CD4-positive, alpha-beta T cell (primary cell): ENCODE measurements at places on chromosomes 1 and 21.
A peak's percentile ranks its signal among the peaks of the same experiment; 100 is the strongest.

DNA sequence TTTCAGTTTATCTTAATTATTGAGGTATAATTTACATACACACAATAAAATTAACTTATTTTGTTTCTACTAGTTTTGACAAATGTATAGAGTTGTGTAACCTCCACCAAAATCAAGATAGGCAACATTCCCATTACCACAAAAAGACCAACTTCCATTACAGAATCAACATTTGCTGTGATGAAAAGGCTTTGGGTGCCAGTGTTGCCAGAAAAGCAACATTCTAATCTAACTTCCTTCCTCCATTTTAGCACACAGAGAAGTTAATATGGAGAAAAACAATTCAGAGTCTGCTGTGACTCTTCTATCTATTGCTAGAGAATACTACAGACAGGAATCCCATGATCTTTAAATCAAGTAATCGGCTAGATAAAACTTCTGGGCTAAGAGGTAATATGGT, 245.3 kb downstream of the RERE start:
- DNase-seq, result no peak

DNA sequence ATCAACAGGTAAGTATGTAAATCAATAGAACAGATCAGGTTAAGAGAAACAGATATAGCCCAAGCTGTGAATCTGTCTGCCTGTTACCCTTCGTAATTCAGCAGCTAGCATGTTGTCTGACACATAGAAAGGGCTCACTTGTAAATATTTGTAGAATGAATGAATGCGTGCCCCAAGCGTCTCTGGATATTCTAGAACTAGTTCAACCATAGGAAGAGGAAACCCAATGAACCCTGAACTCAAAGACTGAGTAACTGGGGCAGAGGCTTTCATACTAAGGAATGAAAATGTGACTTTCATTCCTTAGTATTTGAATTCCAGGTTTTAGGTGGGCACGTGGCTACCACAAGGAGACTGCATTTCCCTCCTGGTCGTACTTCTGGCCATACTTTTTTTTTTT, 60.1 kb upstream of the SMYD2 start:
- no peak for DNase-seq

- no peak for DNase-seq
Measured at GRCh38 chr21:33762803-33763581, 120.7 kb downstream of the ITSN1 start.

DNA sequence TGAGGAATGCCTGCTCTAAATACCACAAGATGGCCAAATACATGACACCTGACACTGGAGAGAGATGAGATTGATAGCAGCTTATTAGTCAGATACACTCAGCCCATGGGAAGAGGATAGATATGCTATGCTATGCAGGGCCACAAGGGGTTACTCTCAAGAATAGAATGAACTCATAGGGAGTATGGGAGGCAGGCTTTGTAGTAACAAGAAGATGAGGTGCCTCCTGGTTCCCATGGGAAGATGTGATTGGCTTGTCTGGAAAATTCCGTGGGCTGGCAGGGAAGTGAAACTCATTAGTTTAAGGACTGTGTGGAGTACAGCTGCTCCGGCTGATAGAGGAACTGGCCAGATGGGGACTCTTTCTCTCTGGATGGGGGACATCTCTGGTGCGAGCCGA, 16.5 kb downstream of the CCDC30 start:
- no peak for DNase-seq

- DNase-seq, result no peak
Measured at GRCh38 chr1:210394281-210394821, 65.6 kb downstream of the HHAT start.

DNA sequence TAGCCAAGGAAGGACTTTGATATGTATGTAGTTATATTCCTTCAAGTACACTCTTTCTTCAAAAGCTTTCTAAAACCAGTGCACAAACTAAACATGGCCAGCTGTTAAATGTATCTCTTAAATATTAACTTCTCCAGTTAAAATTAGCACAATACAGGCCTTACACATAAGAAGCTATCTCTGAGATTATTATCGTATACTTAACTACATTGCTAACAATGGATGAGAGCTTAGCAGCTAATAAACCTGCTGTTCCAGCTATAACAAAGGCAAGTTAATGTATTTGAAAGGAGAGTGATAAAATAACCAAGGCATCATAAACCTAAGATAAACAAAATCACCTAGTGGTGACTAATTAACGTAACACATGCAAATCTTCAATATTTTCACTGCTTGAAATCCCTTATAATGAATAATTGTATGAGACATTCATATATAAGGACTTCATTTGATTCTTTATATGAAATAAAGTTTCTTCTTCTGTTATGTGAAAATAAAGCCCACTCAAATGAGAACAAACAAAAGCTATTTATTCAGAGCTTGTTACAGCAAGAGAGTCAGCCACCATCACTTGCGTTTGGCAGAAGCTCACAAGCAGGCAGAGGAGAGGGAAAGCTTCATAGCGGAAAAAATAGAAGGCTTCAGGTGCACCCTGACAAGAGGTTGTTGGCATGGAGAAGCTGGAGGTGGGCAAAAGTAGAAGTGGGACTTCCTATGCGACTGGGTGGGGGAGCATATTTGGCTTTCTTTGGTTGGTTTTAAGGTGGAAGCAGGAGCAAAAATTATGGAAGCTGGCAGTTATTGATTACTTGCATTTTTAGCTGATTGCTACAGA, 274.1 kb upstream of the CHRM3 start:
- no peak for DNase-seq

GRCh38 chr1:22794647-22795365, 84.2 kb downstream of the EPHB2 start:
- no peak for DNase-seq

- no peak for DNase-seq
Measured at GRCh38 chr1:39328586-39329121, 124.2 kb downstream of the MACF1 start.

DNA sequence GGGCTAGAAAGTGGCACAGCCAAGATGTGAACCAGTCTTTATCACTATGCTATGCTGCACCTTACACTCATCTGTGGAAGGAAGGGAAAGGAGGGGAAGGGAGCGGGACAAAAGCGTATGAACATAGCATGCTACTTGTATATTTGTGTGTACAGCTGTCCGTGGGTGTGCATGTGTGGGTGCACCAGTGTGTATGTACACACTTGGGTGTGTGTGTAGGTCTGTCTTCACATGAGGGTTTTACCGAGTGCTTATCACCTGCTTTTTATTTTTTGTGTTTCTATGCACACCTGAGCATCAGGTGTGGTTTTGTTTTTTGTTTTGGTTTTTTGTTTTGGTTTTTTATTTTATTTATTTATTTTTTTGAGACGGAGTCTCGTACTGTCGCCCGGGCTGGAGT, 255.7 kb downstream of the RRAGC start:
- no peak for DNase-seq

GRCh38 chr1:59265622-59266021, 31.3 kb upstream of the FGGY start:
- no peak for DNase-seq

- DNase-seq, result no peak
Measured at GRCh38 chr1:231386466-231386865, 35.6 kb downstream of the EGLN1 start.

DNA sequence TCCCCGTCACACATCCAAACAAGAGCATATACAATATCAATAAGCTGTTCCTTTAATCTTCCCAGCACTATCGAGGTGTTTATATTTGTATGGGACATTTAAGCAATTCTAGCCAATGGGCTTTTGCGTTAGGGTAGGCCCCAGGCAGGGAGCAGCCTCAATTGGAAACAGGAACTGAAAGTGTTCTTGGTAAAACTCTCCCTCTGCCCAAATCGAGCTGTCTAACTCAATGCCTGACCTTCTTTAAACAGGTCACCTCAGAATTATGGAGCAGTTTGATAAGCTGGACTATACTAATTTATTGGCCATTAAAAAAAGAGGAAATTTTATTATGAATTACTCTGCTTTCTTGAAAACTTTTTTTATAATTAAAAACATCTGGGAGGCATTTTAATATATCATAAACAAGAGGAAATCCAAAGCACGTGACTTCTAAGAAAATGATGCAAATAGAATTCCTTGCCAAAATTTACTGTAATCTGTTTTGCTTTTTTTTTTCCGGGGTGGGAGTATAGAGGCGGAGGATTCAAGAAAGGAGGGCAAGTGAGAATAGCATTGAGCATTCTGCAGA, 498.1 kb downstream of the LMO4 start:
- no peak for DNase-seq

GRCh38 chr1:90339811-90340210, 344.9 kb downstream of the ZNF326 start:
- no peak for DNase-seq

- no peak for DNase-seq
Measured at GRCh38 chr1:223102797-223103533, 40.1 kb downstream of the TLR5 start.

DNA sequence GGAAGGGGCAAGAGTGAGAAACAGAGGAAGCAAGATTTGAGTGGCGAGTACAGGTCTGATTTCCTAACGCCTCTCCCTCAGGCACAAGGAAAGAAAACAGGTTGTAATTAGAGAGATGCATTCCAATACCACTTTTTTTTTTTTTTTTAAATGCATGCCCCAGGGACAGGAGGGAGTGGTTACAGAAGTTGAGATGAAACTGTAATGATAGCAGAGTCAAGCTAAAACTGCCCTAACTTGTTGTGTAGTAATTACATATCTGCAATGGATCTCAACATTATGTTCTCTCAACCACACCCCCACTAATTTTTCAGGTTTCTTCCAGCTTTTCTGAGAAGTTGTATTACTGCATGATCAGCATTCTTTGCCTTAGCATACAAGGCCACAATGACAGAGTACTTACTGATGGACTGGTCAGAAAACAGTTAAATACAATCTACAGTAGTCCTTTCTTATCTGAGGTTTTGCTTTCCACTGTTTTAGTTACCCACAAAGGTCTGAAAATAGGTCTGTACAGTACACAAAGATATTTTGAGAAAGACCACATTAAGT, 5.5 kb downstream of the ETV3 start:
- no peak for DNase-seq

- DNase-seq, result no peak
Measured at GRCh38 chr1:233395863-233396646, 68.5 kb downstream of the MAP3K21 start.

DNA sequence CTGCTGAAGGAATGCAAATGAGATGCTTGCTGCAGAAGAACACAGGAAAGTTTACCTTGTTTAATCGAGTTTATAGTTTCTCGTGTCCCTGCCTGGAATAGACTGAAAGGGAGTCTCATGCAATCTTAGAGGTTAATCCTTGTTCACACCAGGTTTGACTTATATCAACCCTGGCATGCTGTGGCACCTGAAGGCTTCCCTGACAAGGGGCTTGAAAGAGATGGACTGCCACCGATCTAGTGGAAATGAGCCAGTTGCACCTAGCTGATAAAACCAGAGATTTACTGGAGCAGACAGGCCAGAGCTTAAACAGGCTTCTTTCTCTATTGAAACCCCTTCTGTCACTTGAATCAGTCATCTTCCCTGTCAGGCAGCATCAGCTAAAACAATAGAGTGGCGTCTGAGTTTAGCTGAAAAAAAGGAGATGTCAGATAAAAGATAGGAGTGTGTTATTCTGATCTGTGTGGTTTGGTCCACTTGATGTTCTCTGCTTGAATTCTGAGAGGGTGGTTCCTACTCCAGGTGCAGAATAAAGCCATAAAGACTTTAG, 349.7 kb downstream of the RWDD3 start:
- no peak for DNase-seq

GRCh38 chr1:110944806-110945205, 18.9 kb downstream of the LRIF1 start:
- DNase-seq, result no peak

DNA sequence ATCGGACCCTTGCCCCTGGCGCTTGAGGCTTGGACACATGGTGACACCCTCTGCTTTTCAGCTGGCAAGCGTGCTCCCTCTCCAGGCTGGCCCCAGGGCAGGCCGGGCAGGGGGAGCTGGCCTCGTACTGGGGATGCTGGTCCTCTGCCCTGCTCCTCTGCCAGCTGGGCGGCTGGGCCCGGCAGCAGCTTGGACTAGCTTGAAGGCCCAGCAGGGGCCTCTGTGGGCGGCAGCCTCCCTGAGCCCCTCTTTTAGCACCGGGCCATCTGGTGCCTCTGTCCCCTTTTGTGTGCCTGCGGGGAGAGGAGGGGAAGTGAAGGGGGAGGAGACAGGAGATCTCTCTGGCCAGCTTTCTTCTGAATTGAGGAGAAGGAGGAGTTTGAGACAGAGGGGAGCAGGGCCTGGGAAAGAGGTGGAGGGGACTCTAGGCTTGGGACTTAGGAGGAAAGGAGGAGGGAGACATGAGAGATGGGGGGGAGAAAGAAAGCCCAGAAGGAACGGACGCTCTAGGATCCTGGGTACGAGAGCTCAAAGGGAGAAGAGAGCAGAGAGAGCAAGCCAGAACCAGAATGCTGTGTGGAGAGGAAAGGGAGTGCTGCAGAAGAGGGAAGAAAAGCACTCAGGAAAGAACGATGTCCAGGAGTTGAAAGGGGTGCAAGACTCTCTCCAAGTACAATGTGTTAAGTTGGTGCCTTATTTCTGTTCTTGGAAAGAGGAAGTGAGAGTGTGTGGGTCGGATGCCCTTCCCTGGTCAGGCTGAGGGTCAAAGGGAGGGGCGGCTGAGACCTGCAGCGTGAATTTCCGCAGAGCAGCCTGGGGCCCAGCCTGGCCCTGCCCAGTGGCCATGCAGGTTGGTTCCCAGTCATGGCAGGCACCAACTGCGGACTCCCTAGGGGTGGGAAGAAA, 40.3 kb downstream of the IER5 start:
- peak; percentile 54 for DNase-seq

GRCh38 chr1:76622774-76623528, 244.3 kb upstream of the ST6GALNAC5 start:
- DNase-seq, result no peak

DNA sequence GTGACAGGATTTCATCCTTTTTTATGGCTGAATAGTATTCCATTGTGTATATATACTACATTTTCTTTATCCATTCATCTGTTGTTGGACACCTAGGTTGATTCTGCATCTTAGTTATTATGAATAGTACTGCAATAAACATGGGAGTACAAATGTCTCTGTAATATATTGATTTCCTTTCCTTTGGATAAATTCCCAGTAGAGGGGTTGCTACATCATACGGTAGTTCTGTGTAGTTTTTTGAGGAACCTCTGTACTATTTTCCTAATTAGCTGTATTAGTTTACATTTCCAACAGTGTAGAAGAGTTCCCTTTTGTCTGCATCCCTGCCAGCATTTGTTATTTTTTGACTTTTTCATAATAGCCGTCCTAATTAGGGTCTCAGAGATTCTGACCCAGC, 201.3 kb downstream of the GIPC2 start:
- no peak for DNase-seq

GRCh38 chr21:26179501-26179900, 8.9 kb upstream of the APP start:
- DNase-seq, result no peak

GRCh38 chr1:149936170-149936991, at the start of gene MTMR11:
Gene MTMR11, minus strand, starts transcription at chr1:149936879. Its CDS starts 232 bp downstream, at chr1:149936647.
- no peak for DNase-seq

GRCh38 chr1:227919906-227920305, 27.8 kb downstream of the WNT9A start:
- DNase-seq, result no peak

GRCh38 chr1:21027805-21028204, 148.9 kb downstream of the EIF4G3 start:
- DNase-seq, result no peak

GRCh38 chr1:27343639-27344025, 1.8 kb downstream of the SYTL1 start:
- DNase-seq, result no peak
